Myometrial cell (primary cell): ENCODE measurements at places on chromosomes 12 and 14. TPM values are rescaled to one million over a fixed set of nuclear protein-coding genes. Genes with fewer than 3 reads are reported as not detected.

Gene ABHD12B
- total RNA-seq = 0.35 TPM in 1 of 2 replicates, not detected in the other

Gene TARBP2
- 49.3 and 60.5 TPM in 2 replicates for total RNA-seq

Gene USP44
- 0.86 and 1.6 TPM in 2 replicates for total RNA-seq

Gene SLC38A6
- 15.6 and 16.3 TPM in 2 replicates for total RNA-seq

Gene PRR13
- 109 and 110 TPM in 2 replicates for total RNA-seq

Gene NYNRIN
- 11.9 and 12.1 TPM in 2 replicates for total RNA-seq

Gene SPRING1
- 21.0 and 24.8 TPM in 2 replicates for total RNA-seq

Gene CATSPERB
- under 0.01 TPM in 1 of 2 replicates, not detected in the other for total RNA-seq

Gene CISTR
- not detected in 2 replicates for total RNA-seq

Gene CNTN1
- under 0.01 and 0.86 TPM in 2 replicates for total RNA-seq

Gene LAG3
- under 0.01 and 0.35 TPM in 2 replicates for total RNA-seq

Gene FAM181A
- total RNA-seq = not detected in 2 replicates

Gene TPPP2
- total RNA-seq = not detected in 2 replicates

Gene APOLD1
- total RNA-seq = 6.6 and 7.6 TPM in 2 replicates

Gene HOXC11
- 1.2 and 3.2 TPM in 2 replicates for total RNA-seq

Gene SMCO3
- total RNA-seq = not detected in 2 replicates
